ENCODE measurements at places on chromosomes 7 and 10.

- DNase-seq = peak; percentile 80
Measured at GRCh38 chr7:76333511-76334101, 25.2 kb downstream of the YWHAG start.

- no peak for DNase-seq
Measured at GRCh38 chr7:123901101-123901500, 23.9 kb upstream of the SPAM1 start.

- DNase-seq = no peak
Measured at GRCh38 chr10:89535171-89536012, at the start of gene SLC16A12. TSS of gene SLC16A12 (minus strand) at chr10:89535594. CDS start at chr10:89462578, 73,016 bp downstream.

GRCh38 chr7:132895231-132895630 is 186.7 kb downstream of the CHCHD3 start:
- DNase-seq = no peak

GRCh38 chr10:133087679-133088178 is at the start of gene ADGRA1:
TSS of gene ADGRA1 (plus strand) at chr10:133087924. CDS start at chr10:133088910, 986 bp downstream.
- DNase-seq = no peak

DNA sequence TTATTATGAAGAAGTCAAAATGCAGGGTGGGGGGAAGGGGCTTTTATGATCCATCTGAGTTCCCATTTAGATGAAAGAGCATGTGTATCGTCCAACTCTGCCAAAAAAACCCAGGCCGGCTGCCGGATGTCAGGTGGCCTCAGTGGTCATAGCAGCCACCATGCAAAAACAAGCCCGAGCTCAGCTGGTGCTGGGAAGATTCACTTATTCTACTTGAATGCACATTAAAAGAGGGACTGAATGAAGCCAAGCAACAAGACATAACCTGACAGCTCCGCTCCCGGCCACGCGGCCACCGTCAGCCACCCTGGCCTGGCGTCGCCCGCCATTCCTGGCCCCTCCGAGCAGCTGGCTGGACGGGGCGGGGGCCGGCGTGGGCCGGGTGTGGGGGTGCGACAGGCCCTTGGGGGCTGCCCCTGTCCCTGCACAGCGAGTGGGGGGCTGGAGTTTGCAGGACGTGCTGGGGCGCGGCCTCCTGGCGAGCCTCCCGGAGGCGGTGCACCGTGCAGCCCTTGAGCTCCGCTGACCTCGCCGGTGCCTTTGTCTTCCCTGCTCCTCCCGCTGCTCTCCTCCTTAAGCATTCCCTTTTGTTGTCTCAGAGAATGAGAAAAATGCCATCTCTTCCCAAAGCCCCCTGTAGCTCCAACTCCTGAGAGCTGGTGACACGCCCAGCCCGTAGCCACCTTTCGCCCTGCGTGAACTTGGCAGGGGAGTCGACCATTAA is 67.8 kb downstream of the EBF3 start:
- DNase-seq = no peak

DNA sequence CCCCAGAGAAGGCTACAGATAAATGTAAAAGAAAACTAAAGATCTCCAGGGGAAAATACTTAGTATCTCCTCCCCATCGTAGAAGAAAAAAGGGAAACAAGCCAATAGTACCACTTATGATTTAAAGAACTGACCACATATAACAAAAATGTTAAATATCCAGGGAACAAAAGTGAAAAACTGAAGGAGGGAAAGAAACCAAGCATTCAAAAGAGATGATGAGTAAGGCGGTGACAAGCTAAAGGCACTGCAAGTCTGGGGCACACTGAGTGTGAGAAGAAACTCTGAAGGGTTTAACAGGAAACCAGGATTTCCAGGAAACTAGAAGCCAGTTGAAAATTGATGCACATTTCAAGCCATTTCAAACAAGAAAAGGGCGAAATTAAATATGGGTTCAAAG is 226.3 kb downstream of the AHR start:
- DNase-seq = no peak

DNA sequence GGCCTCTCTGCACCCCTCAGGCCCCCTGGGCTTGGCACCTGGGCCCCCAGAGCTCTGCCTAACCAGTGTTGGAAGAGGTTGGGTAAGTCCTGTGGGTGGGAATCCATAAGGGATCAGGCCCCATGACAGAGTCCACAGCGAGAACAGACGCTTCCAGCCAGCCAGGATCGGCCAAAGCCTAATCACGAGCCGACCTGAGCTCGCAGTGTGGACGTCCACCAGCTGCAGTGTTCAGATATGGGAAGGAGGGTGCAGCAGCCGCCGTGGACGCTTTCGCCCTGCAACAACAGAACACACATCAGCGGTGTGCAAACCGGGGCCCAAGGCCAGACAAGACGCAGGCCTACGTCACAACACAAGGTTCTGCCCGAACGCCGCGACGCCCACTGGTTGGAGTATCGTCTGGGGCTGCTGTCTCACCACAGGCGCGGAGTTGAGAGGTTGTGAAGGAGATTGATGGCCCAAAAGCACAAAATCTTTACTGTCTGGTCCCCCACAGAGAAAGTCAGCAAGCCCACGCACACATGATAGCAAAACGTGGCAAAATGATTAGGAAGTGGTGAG is 102.1 kb downstream of the FOXL3 start:
- DNase-seq = no peak

DNA sequence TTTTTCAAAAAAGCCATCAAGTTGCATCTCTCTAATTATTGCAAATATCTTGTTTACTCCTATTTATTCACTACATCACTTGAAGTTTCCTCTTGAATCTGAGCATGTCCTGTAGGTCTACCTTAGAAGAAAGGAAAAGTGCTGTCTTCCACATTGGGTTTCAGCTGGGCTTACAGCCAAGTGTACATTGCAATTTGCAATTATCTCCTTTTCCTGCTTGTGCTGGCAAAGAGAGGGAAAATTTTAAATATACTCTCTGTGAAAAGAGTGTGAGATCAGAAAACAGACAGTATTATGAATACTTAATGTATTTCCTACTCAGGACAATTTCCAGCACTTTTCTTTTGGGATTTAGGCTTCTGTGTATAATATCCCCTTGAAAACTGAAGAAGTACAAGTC is 839.7 kb downstream of the CNTNAP2 start:
- no peak for DNase-seq

GRCh38 chr10:13684252-13684791 is 97.6 kb downstream of the PRPF18 start:
- no peak for DNase-seq

DNA sequence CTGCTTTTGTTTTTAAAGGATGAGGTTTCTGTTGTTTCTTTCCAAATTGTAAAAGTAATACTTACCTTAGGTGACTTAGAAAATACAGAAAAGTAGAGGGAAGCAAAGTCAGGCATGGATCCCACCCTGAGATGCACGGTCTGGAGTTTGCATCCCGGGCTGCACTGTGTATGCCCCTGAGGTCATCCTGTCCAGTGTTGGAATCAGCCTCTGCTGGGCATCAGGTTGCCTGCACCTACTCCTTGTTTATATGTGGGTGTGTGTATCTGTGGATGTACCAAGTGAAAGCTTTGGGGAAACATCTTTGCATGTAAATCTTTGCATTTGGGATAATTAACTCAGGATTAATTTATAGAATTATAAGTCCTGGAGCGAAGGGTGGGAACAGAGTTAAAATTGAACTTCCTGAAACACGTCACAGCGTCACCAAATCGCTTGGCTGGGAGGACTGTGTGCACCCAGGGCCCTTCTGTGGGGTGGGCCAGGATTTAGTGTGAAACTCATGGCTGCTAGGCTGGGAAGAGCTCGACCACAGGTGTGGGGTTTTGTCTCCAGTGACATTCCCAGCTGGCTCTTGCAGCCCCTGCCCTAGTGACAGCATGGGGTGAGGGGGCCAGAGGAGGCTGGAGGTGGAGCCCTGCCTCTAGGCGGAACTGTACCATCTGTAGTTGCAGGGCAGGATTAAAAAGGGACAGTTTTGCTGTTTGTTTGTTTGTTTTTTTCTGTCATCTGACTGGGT is 27.9 kb downstream of the GTF2IRD1 start:
- DNase-seq = no peak

GRCh38 chr10:80131499-80131901 is 1.0 kb upstream of the PLAC9 start:
- no peak for DNase-seq

DNA sequence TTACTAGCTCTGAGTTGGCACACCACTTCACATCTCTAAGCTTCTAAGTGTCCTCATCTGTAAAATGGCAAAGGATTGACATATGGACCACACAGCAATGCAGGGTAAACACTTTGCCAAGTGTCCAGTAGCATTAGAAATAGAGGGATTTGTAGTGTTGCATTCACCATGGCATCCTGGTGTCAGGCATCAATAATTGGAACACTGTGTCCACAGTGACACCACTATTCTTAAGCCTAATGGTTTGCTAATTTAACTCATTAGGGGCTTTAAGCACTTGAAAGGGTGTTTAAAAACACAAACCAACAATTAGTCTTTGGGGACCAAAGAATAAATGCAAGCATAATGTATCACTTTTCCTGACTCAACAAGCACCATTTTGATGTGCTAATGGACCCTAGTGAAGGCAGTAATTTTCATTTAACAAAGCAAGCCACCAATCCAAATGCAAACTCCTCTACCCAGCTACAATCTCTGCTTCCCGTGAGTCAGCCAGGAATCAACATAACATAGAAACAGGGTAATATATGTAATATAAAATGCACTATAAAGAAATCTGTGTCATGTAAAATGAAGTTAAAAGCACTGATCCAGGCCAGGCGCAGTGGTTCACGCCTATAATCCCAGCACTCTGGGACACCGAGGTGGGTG is 75.9 kb downstream of the FAM204A start:
- no peak for DNase-seq

DNA sequence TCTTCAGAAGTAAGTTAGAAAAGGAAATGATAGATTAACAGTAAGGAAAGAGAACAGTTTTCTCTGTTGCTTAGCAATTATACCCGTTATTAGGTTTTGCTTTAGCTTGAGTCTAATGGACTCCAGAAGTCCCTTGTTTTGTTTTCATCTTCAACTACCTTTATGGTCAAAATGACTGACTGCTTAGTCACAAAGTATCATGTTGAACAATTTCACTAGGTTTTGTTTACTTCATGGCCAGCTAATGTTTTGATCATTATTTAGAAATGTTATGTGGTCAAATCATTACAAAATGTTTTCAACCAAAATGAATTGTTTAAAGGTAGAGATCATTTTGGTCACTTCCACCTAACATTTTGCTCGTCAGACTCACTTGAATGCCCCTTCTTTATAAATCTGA is 1.9 kb downstream of the UBN2 start:
- no peak for DNase-seq

- no peak for DNase-seq
Measured at GRCh38 chr7:45921381-45921698, 268 bp upstream of the IGFBP3 start.

DNA sequence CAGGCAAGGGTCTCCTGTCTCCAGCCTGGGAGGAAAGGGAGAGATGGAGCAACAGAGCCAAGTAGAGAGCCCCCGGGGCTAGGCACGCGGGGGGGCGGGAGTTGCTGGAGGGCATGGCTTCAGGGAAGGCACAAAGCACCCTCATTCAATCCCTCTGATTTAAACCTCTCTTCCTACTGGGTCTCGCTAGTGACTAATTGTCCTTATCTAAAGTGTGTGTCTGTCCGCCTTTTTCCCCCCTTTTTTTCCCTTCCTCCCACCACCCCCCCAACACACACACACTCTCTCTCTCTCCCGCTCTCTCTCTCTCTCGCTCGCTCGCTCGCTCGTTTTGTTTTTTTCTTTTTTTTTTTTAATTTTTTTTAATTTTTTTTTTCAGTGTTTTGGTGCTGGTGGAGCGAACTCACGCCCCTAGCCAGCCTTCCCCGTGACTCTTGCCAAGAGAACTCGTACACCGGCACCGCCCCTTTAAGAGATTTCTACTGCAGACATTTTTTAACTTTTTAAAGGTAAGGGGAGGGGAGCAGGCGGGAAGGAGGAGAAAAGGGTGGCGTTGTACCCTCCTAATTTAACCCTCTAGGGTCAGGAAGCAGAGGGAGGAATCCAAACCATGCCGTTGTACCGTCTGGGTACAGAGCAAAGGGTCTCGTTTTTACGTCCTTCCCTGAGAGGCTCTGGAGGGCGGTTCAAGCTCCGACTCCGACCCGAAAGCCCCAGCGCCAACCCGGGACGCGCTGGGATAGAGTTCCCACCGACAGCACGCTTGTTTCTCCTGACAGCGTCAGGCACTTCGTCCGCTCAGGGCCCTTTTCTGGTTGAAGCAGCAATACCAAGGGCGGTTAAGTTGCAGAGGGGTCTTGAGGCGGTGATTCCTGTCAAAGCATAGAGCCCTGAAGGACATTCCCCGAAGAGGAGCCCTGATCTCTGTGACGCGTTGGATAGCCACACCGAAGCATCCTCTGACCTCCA is at the start of gene HPSE2:
HPSE2 (minus strand) TSS at position 195 of the 969 bp plus-strand sequence.
- DNase-seq = no peak

DNA sequence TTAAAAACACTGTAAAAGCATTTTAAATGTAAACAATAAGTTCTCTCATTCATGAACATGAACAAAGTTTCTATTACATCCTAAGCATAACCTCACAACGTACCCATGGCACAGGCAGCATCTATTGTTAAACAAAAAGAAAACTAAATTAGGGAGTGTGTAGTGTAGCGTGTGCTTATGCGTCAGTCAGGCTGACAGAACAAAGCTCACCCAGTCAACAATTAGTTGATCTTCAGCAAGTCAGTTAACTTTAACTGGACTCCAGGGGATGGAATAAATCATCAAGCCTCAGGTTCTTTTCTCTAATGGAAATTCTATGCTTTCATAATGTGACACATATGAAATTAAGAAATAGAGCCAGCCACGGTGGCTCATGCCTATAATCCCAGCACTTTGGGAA is 91.6 kb upstream of the ODAD2 start:
- DNase-seq = no peak

DNA sequence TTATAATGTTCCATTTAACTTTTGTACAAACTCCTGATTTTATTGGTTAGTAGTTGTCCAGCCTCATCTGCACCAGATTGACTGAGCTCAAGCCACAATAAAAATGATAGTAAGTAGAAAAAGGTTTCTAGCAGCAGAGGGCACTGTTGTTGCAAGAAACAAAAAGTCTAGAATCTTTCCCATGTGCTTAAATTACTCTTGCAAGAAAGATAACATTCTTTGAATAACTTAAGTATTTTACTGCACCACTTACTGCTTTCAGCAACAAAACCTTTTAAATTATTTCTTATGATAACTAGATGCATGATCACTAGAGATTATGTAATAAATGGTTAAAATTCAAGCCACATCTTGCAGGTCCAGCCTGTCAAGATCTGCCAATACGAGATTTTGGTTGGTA is 27.0 kb downstream of the LMOD2 start:
- DNase-seq = peak; percentile 82

DNA sequence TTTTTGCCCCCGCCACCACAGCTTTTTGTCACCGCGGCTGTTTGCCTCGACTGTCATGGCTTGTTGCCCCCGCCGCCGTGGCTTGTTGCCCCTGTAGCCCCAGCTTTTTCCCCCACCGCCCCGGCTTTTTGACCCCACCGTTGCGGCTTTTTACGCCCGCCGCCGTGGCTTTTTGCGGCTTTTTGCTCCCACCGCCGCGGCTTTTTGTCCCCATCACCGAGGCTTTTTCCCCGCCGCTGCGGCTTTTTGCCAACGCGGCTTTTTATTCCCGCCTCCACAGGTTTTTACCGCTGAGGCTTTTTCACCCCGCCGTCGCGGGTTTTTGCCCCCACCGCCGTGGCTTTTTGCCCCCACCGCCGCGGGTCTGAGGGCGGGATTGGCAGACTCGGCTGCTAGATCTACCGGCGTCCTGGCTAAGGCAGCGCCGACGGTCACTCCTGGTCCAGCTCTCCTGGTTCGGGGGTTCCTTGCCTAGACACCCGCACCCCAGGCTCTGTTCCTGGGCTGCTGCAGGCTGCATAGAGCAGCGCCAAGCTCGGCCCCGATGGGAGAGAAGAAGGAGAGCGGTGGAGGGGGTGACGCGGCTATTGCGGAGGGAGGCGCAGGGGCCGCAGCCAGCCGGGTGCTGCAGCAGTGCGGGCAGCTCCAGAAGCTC is 637.7 kb downstream of the ZNF716 start:
- no peak for DNase-seq

- no peak for DNase-seq
Measured at GRCh38 chr10:5944389-5945189, 32.8 kb downstream of the IL15RA start.

All from Kasumi-1 (cell line).